Cardiac muscle cell (in vitro differentiated cells and primary cell): ENCODE measurements at places on chromosomes 13 and 19.
A peak's percentile ranks its signal among the peaks of the same experiment; 100 is the strongest.

- no peak for DNase-seq
- no peak overlapping the region for H3K27ac ChIP-seq
- H3K4me1 ChIP-seq = no peaks in the 10 kb centered on the region
- no peak overlapping the region for H3K4me3 ChIP-seq
- no peaks in the 10 kb centered on the region for H3K27me3 ChIP-seq
These were observed 16.9 kb downstream of the SLC25A30 start for GRCh38 chr13:45401314-45401713.

DNA sequence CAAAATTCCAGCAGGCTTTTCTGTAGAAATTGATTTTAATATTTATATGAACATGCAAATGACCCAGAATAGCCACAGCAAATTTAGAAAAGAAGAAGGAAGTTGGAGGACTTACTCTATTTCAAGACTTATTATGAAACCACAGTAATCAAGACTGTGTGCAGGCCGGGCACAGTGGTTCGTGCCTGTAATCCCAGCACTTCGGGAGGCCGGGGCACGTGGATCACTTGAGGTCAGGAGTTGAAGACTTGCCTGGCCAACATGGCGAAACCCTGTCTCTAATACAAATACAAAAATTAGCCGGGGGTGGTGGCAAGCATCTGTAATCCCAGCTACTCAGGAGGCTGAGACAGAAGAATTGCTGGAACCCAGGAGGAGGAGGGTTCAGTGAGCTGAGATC, 6.0 kb upstream of the FFAR2 start:
- H3K4me1 ChIP-seq = peaks cover 2% of the 10 kb centered on the region
- DNase-seq = no peak
- H3K36me3 ChIP-seq = no peaks in the 10 kb centered on the region
- no peak overlapping the region for H3K4me3 ChIP-seq
- H3K27ac ChIP-seq = no peak overlapping the region

DNA sequence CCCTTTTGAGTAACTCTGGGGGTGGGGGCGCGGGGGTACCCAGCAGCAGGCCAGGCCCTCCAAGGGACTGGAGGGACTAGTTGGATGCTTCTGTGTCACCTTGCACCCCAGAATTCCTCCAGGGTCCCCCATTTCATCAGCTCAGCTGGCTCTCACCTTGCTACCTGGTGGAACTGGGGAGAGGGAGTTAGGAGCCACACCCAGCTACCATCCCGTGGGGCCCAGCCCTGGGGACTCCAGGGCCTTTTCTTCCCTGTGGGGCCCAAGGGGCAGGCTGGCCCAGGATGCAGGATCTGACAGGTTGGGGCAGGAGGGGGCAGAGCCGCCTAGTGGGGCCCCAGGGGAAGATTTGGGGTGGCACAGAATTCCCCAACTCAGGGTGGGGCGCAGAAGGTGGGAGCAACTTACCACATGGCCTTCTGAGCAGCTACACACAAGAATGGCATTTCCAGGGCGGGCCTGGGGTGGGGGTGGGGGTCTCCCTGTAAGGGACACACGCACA, 32.8 kb upstream of the NANOS3 start:
- H3K27ac ChIP-seq = peak overlapping the region; percentile 90
- no peak for DNase-seq
- H3K4me3 ChIP-seq = no peak overlapping the region
- H3K4me1 ChIP-seq = peaks cover 37% of the 10 kb centered on the region
- no peaks in the 10 kb centered on the region for H3K36me3 ChIP-seq
- H3K27me3 ChIP-seq = no peaks in the 10 kb centered on the region

- peaks cover 5% of the 10 kb centered on the region for H3K4me1 ChIP-seq
- no peak overlapping the region for H3K4me3 ChIP-seq
- no peaks in the 10 kb centered on the region for H3K27me3 ChIP-seq
- DNase-seq = no peak
These were observed 74.0 kb upstream of the KCTD15 start for GRCh38 chr19:33722456-33723239.

- no peaks in the 10 kb centered on the region for H3K4me1 ChIP-seq
- no peak overlapping the region for H3K27ac ChIP-seq
- no peaks in the 10 kb centered on the region for H3K36me3 ChIP-seq
- DNase-seq = peak; percentile 77
- no peaks in the 10 kb centered on the region for H3K27me3 ChIP-seq
- no peak overlapping the region for H3K4me3 ChIP-seq
These were observed 155.0 kb downstream of the POSTN start for GRCh38 chr13:37443538-37443937.

DNA sequence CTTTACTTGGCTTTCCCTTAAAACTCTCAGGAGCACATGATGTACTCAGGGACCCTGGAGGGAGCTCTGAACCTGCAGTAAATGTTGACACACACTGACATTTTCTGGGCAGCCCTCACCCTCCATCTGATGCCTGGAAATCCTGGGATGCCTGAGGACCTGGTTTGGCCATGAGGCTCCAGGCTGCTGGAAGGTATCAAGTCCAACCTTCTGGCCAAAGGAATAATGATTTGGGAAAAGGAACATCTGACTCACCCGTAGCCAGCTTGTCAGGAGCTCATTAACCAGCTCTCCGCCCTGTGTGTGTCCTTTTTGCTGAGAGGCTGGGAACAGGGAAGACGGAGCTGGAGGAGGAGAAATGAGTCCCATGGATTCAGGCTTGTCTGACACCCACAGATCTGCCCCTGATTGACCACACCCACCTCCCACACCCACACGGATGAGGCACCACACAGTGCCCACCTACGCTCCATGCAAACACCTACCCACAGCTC, 10.3 kb downstream of the ZNF558 start:
- no peaks in the 10 kb centered on the region for H3K36me3 ChIP-seq
- no peak overlapping the region for H3K27ac ChIP-seq
- H3K27me3 ChIP-seq = no peaks in the 10 kb centered on the region
- no peak for DNase-seq

GRCh38 chr13:102317593-102317992, 84.3 kb downstream of the FGF14 start:
- H3K36me3 ChIP-seq = no peaks in the 10 kb centered on the region
- DNase-seq = peak; percentile 80
- no peak overlapping the region for H3K4me3 ChIP-seq
- H3K27me3 ChIP-seq = no peaks in the 10 kb centered on the region
- H3K4me1 ChIP-seq = no peaks in the 10 kb centered on the region

GRCh38 chr13:29569253-29570050, 26.0 kb downstream of the SLC7A1 start:
- no peak overlapping the region for H3K4me3 ChIP-seq
- H3K27ac ChIP-seq = no peak overlapping the region
- no peaks in the 10 kb centered on the region for H3K27me3 ChIP-seq
- no peak for DNase-seq
- H3K4me1 ChIP-seq = peaks cover 11% of the 10 kb centered on the region

DNA sequence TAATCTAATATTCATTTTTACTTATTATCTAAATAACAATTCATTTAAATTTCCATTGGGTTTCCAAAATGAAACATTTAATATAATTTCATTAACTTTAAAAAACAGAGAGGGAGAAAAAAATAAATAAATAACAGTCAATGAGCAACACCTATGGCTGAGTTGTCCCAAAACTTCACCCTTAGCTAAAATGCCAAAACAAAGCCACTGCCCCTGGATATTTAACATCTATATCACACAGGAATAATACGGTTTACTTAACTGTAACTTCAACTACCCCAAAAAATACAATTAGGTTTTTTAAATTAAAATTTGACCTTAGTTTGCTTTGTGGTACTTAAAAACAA, 541 bp downstream of the ELF1 start:
- H3K36me3 ChIP-seq = no peaks in the 10 kb centered on the region
- H3K27ac ChIP-seq = no peak overlapping the region
- no peaks in the 10 kb centered on the region for H3K27me3 ChIP-seq
- peaks cover 13% of the 10 kb centered on the region for H3K4me1 ChIP-seq
- DNase-seq = no peak

- H3K27ac ChIP-seq = no peak overlapping the region
- DNase-seq = no peak
- H3K27me3 ChIP-seq = no peaks in the 10 kb centered on the region
- no peaks in the 10 kb centered on the region for H3K36me3 ChIP-seq
- H3K4me1 ChIP-seq = peaks cover 2% of the 10 kb centered on the region
- no peak overlapping the region for H3K4me3 ChIP-seq
These were observed 105.5 kb downstream of the POU4F1 start for GRCh38 chr13:78497702-78498355.

- no peak overlapping the region for H3K4me3 ChIP-seq
- H3K4me1 ChIP-seq = no peaks in the 10 kb centered on the region
- peak; percentile 53 for DNase-seq
- H3K27ac ChIP-seq = no peak overlapping the region
- H3K36me3 ChIP-seq = no peaks in the 10 kb centered on the region
These were observed 44.8 kb upstream of the ARGLU1 start for GRCh38 chr13:106612688-106613087.

DNA sequence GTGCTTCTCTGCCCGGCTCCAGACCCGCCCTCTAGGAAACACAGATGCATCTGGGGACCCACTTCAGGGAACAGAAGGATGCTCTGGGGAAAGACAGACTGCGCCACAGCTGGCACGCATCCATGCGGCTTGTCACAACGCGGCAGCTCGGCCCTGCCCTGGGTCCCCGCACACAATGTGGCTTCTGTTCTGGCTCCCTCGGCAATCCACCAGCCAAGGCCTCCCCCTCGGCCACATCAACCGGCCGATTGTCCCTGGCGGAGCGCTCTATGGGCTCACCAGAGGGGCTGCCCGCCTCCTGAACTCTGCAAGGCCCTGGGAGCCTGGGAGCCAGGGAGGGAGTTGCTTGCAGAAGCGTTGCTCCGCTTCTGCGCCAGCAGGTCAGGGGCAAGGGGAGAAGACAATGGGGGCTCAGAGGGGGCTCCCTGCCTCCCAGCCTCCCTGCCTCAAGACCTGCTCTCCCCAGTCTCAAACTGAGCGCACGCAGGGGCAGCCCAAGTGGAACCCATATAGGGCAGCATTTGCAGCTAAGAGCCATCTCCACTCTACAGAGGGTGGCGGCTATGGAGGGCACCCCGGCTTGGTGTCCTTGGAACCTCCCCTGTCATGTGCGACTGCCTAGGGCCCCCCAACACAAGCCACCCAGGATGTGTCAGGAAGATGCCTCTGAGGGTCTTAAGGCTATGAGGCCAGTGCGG, 37.9 kb downstream of the MLLT1 start:
- H3K4me1 ChIP-seq = peaks cover 4% of the 10 kb centered on the region
- no peaks in the 10 kb centered on the region for H3K36me3 ChIP-seq
- H3K27ac ChIP-seq = peak overlapping the region; percentile 13
- H3K4me3 ChIP-seq = no peak overlapping the region
- H3K27me3 ChIP-seq = no peaks in the 10 kb centered on the region
- DNase-seq = no peak

DNA sequence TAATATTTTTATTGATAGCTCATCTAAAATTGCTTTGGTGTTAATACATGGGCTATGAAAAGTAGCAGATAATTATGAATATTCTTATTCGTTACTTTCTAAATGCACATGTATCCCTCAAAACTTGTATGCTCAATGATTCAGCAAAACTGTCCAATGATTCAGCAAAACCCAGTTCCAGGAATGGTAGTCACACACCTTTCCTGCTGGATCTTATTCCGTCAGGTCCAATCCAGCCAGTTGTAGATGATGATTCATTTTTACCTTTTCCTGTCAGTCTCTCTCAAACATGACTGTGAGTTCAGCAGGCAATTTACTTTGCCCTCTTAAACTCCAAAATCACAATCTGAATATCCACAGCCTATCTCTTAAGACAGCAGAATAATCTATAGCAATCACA, 1082.6 kb downstream of the EFNB2 start:
- H3K27me3 ChIP-seq = no peaks in the 10 kb centered on the region
- no peak for DNase-seq
- H3K36me3 ChIP-seq = no peaks in the 10 kb centered on the region
- no peak overlapping the region for H3K4me3 ChIP-seq
- H3K4me1 ChIP-seq = no peaks in the 10 kb centered on the region

GRCh38 chr13:85651440-85651839, 147.8 kb downstream of the SLITRK6 start:
- H3K27ac ChIP-seq = no peak overlapping the region
- no peak for DNase-seq
- no peaks in the 10 kb centered on the region for H3K36me3 ChIP-seq
- no peaks in the 10 kb centered on the region for H3K27me3 ChIP-seq
- no peaks in the 10 kb centered on the region for H3K4me1 ChIP-seq
- H3K4me3 ChIP-seq = no peak overlapping the region
